ENCODE measurements at places on chromosomes 7 and 10.

DNA sequence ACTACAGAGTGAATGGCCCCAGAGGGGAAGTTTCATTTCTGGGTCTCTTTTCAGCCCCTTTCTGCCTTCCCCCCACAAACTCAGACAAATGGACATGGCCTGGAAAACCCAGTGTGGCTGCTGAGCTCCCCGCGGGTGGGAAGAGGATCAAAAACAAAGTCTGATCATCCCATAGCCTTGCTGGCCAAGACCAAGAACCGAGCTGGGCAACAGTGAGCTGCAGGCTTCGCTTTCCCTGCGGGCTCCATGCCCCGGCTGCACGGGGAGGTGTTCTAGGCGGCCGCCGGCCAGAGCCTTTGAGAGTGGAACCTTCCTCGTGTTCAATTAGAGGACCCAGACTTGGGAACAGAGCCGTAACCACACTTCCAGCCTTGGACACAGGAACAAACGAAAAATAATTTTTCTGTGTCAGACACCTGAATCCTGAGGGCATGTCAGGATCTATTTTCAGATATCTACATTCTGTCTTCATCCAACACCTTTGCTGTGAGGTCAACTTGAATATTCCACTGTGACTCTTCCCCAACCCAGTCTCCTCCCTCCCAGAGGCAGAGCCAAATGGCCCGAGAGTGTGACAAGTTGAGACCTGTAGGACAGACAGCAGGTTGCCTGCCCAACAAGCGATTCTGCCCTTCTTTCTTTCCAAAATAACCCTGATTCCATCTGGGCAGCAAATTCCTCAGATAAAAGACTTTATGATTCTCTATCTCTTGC, 26.0 kb downstream of the WDR86 start:
- DNase-seq, result peak; percentile 16

GRCh38 chr10:20407357-20407756, 489.8 kb downstream of the NEBL start:
- no peak for DNase-seq

- no peak for DNase-seq
Measured at GRCh38 chr7:24135003-24135817, 148.8 kb upstream of the NPY start.

DNA sequence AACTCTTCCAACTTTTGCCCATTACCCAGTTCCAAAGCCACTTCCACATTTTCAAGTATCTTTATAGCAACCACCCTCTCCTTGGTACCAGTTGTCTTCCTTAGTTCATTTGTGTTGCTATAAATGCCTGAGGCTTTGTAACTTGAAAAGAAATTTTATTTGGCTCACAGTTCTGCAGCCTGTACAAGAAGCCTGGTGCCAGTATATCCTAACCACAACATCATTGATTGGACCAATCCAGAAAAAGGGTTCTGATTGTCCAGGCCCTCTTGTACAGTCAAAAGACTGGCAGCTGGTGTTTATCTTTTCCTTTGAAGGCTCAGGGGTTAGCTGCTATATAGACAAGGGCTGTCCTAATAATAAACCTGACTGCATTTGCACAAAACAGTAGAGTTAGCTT, 21.1 kb upstream of the ABCC2 start:
- no peak for DNase-seq

- DNase-seq, result no peak
Measured at GRCh38 chr7:147809786-147810185, 780.8 kb upstream of the C7orf33 start.

DNA sequence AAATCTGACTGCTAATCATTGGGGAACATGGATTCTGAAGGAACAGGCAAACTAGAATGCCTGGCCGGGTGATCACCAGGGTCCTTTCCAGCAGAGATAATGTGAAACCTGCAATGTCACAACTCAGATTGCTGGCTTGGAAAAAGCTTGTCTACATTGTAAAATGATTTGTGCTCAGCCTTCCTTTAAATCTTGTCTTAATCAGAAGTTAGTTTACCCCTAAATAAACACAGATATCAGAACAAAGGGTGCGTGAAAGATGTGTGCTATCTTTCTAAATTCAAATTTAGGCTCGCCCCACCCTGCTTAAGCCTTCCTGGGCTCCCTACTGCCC, 26.3 kb downstream of the COBL start:
- no peak for DNase-seq

GRCh38 chr7:117567781-117568180, 88.0 kb downstream of the CFTR start:
- DNase-seq, result no peak

DNA sequence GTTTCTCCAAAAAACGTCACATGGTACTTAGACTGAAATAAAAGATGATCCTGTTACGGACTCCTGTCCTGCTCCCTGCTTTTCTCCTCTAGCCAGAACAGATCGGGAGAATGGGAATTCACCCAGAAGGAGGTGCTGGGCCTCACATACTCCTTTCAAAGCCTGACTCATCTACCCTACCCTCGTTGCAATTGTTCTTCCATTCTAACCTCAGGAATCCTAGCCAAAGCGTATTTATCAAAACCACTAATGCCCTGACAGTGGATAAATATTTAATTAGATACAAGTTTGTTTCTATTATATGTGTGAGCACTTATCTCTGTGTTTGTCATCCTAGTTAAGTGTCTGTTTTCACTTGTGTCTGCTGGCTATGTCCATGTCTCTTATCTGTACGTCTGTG, 21.7 kb downstream of the ZCWPW1 start:
- no peak for DNase-seq

- DNase-seq, result no peak
Measured at GRCh38 chr10:94286901-94287300, 75.8 kb downstream of the NOC3L start.
